Activated CD8-positive, alpha-beta memory T cell treated with anti-CD3 and anti-CD28 coated beads for 1 hour (primary cell): ENCODE measurements at places on chromosomes 2 and 18.

GRCh38 chr2:71618327-71619113, 165.2 kb downstream of the DYSF start:
- DNase-seq = no peak

DNA sequence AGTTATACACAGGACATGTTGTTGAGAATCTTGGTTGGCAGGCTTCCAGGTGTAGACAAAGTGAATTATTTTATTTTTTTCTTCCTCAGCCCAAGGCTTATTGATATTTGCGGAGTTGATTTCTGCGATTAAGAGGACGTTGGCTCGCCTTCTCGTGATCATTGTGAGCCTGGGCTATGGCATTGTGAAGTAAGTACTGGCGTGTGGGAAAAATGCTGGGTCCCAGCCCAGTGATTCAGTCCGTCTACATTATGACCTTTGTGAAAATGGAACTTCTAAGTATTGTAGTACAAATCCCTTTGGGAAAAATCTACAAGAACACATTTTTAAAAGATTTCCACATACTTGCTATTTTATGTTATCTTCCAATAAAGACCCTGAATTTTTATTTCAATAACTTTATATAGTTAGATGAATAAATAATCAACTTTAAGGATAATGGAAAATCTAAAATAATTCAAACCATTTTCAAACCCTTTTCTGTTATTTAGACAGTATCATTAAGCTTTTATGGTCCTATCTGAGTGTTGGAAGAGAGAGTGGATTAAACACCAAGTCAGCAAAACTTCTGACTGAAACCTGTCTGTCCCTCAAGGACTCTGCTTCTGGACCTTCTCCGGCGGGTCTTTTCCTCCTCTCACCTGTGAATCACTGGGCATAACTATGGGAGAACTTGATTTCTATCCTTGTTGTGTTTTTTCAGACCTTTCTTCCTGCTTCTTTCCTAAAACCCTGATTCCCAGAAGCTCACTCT, 31.0 kb downstream of the TMEM87B start:
- no peak for DNase-seq

DNA sequence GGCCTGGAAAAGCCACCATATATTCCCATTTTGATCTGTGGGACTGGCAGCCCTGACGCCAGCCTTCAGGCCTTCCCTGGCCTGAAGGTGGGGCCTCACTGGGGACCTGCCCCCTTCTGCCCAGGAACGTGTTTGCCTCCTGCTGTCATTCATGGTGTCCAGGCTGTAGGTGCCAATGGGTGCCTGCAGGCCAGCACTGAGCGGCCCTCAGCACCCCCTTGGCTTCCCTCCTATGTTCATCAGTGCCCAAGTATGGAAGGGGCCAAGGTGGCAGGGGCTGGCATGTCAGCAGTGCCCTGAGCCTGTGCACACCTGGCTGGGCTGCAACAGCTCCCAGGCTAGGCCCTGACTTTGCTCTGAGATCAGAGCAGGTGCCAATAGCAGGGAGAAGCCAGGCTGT, 800.3 kb upstream of the RAB6C start:
- DNase-seq = no peak

DNA sequence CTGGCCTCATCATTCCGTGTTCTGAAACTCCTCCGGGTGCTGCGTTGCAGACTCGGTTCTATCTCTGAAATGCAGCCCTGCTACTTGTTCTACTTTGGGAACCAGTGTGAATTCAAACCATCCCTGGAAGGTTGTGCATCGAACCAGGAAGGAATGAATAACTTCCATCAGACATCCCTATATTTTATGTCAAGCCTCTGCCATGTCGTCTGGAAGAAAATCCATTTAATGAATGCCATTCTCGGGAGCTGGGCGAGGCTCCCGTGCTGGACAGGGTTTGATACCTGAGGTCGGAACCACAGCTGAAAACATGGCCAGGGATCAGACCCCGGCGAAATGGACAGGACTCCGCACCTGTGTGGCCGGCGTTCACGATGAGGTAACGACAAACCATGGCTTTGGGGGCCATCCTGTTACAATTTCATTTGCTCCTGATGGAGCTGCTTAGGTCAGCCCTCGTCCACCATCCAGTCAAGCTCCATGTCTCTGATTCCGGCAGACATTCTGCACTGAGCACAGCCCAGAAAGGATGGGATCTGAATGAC, 821.6 kb downstream of the GALR1 start:
- DNase-seq = no peak

DNA sequence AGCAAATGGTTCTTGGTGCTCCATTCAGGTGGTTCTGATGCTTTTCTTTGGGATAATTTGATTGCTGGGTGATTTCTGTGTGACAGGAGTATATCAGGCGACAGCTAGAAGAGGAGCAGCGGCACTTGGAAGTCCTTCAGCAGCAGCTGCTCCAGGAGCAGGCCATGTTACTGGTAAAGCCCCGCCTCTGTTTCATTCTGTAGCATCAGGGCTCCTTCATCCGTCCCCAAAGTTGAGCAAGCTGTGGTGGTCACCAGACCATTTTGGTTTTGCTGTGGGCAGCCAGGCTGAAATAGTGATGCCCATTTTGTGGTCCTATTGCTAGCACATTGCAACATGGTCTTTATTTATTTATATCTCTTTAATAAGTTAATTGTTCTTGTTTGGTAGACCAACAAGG, 132.8 kb upstream of the IL1R2 start:
- no peak for DNase-seq

GRCh38 chr18:9157806-9158205, 21.2 kb downstream of the ANKRD12 start:
- DNase-seq = no peak

- DNase-seq = no peak
Measured at GRCh38 chr18:8623549-8624106, 14.4 kb downstream of the RAB12 start.

DNA sequence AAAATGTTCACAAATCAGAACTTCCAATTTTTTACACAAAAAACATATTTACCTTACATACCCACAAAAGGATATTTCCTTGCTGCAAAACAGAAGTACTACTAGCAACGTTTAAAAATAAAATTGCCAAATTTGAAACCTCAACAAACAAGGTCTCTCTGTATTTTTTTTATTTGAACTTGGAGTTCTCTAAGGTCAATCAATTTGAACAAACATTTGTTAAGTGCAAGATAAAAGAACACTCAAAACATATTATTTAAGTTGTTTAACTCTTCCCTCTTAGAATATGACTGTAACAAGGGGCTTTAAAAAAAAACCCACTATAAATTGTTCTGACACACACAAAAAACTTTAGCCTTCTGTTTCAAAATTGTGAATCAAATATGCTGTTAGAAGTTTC, 29.6 kb downstream of the PNO1 start:
- no peak for DNase-seq

GRCh38 chr2:191664823-191665677, 12.9 kb upstream of the NABP1 start:
- no peak for DNase-seq

DNA sequence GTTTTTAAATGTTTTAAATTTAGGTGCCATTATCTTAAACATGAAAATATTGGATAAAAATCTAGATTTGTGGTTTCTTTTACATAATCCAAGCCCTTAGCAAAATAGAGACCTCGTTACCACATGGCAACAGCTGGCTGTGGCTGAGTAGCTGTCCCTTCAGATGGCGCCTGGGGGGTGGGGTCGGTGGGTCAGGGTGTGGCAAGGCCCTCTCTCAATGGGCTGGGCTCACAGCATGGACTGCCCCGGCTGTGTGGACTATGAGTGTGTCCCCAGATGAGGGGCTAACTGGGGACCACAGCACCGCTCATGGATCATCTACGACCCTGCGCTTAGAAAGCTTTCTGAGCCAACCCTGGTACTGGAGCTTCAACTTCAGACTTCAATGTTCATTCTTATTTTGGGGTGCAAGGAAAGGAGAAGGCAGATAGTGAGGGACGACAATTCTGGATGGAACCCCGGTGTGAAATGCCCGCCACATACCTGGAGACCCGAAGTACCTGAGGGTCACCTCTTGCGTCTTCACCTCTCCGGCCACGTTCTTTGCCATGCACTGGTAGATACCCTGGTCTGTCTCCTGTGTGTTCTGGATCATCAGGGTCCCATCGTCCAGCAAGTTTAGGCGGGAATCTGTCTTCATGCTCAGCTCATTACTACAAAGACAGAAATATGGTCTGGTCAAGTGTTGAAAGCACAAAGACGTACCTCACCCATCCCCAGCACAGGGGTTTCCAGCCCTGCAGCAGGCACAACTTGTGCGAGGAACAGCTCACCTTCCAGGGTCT, 71.0 kb downstream of the PXDN start:
- no peak for DNase-seq

GRCh38 chr2:239809391-239809790, 215.8 kb downstream of the NDUFA10 start:
- no peak for DNase-seq

- DNase-seq = no peak
Measured at GRCh38 chr18:62524440-62525200, 1.8 kb downstream of the ZCCHC2 start.

DNA sequence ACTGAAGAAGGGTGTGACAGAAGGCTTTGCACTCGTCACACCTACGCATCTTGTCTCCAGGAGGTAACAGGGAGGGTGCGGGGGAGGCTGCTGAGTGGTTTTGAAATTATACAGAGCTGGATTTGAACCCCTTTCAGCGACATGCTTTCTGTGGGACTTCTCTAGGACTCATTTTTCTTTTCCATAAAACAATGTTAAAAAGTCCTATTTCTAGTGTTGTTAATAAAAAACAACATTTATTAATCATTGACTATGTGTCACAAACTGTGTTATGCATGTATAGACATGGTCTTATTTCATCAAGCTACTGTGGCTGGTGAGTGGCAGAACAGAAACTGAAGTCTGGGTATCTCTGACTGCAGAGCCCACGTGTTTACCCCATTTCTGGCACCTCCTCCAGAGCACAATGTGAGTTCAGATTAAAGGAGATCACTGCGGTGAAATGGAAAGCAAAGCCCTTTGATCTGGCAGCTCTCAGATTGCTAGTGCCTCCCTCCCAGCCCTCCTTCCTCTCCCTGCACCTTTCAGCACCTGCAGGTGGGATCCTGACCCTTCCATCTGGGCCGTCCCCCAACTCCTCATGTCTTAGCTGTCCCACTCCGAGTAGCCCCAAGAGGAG, 315.5 kb upstream of the MYT1L start:
- DNase-seq = no peak

DNA sequence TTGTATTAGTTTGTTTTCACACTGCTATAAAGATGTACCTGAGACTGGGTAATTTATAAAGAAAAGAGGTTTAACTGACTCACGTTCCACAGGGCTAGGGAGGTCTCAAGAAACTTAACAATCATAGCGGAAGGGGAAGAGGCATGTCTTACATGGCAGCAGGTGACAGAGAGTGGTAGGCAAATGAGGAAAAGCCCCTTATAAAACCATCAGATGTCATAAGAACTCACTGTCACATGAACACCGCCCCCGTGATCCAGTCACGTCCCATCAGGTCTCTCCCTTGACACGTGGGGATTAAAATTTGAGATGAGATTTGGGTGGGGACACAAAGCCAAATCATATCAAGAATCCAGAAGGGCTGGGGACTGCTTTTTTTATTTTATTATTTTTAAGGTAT, 120.0 kb downstream of the GALNT14 start:
- no peak for DNase-seq

DNA sequence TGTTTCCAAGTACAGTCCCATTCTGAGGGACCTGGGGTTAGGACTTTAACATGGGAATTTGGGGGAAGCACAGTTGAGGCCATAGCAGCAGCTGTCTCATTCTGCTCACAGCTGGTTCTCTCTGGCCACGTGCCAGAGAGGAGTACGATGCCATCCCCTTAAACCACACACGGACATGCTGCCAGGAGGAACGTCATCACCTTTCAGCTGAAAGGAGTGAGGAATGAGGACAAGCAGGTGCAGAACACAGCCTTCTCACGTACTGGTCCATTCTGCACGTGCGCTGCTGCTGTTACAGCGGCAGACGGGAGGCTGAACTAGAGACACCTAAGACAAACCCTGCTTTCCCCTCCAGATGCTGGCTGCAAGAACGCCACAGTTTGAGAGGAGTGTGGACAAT, 33.5 kb downstream of the ODC1 start:
- no peak for DNase-seq

- no peak for DNase-seq
Measured at GRCh38 chr2:231614559-231615057, 21.9 kb downstream of the TEX44 start.

DNA sequence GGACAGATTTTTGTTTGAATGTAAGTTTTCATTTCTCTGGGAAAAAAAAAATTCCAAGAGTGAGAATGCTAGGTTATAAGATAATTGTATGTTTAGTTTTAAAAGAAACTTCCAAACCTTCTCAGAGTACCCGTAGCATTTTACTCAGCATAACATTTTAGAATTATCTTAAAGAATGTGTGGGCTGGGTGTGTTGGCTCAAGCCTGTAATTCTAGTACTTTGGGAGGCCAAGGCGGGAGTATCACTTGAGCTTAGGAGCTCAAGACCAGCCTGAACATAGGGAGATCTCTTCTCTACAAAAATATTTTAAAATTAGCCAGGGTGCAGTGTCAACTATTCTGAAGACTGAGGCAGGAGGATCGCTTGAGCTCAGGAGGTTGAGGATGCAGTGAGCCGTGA, 57.4 kb upstream of the RMP24 start:
- no peak for DNase-seq

DNA sequence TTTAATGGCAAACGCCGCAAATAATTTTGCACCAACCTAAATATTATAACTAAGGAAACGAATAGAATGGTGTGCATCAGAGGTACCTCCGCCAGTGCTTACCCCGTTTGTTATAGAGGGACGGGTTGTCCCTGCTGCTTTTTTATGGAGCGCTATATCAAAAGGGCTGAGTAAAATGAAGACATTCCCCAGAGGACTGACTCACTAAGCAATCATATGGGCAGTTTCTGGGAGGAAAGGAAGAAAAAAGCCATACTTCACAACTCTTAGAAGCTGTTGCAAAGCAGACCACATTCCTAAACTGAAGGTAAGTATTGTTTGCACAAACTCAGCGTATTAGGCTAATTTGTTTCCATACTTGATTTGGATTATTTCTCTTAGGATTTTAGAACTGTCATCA, 12.9 kb downstream of the ID2 start:
- no peak for DNase-seq

DNA sequence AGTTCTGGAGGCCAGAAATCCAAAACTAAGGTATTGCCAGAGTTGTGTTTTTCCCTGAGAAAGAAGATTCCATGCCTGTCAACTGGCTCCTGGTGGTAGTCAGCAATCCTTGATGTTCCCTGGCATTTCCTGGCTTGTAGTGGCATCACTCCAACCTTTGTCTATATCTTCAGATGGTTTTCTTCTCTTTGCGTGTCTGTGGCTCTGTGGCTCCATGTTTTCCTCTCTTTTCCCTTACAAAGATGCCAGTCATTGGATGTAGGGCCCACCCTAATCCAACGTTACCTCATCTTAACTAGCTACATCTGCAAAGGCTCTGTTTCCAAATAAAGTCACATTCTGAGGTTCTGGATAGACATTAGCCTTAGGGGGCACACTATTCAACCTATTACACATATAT, 41.8 kb downstream of the SLC14A1 start:
- no peak for DNase-seq
